H1 (cell line): ENCODE measurements at places on chromosomes 5 and 9. TPM values are rescaled to one million over a fixed set of nuclear protein-coding genes. Genes with fewer than 3 reads are reported as not detected.

Gene DRD1
- total RNA-seq: 0.08 and 0.19 TPM in 2 replicates

GRCh38 chr5:89850513-89850865 is 559.1 kb downstream of the CETN3 start:
- no peak for DNase-seq

Gene FOXD4L6
- 0.13 TPM in 1 of 2 replicates, not detected in the other for total RNA-seq

Gene COL15A1
- 0.08 and 0.15 TPM in 2 replicates for total RNA-seq

- DNase-seq: no peak
Observed at GRCh38 chr5:117590944-117591343, 1016.3 kb upstream of the SEMA6A start.

DNA sequence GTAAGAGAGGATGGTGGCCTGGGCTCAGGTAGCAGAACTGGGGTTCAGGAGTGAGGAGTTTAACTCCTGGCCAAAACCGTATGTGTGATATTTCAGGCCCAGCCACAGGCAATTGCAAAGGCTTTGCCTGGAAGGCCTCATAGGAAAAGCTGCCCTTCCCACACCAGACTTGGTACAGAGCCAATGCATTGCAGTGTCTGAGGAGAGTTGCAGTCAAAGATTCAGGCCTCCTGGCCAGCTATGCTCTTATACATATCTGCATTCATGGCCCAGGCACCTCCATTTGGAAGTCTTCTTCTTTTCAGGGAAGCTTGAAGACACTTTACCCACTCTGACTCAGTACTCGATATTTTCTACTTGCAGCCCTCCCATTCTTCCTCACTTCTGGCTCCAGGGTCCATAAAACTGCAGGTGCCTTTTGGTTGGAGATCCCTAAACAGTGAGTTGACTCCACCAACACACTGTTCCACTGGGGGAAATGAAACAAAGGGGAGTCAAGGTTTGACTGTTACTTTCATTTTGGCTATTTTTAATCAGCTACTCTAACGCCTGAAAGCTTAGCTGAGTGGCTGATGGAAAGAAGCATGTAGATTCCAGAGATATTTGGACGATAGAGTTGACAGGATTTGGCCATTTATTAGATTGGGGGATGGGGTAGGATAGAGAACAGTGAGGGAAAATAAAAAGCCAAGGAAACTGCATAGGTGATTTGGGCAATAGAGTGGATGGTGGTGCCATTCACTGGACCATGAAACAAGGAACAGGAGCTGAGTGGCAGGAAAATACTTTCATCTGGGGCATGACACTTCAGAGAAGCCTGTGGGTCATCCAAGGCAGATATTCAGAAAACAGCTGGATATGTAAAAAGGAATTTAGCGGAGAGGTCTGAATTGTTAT is 30.6 kb upstream of the IL33 start:
- DNase-seq: no peak

DNA sequence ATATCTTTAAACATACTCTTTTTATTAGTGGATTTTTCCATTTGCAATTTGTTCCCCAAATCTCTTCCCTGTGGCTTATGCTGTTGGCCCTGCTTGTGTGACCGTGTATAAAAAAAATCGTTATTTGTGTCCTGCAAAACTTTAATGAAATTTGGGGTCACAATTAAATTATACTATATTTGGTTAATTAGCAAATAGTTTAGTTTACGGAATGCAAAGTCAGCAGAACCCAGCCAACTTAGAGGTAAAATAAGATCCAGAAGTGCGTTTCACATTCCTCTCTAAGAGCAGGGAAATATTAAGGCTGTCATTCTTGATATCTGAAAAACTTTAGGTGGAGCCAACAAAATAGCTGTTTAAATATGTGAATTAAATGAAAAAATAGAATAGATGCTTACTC is 2023.5 kb upstream of the WWC1 start:
- DNase-seq: no peak

- no peak for DNase-seq
Observed at GRCh38 chr9:102185962-102186361, 447.5 kb upstream of the GRIN3A start.

- DNase-seq: no peak
Observed at GRCh38 chr5:101676646-101677045, 619.4 kb downstream of the SLCO4C1 start.

DNA sequence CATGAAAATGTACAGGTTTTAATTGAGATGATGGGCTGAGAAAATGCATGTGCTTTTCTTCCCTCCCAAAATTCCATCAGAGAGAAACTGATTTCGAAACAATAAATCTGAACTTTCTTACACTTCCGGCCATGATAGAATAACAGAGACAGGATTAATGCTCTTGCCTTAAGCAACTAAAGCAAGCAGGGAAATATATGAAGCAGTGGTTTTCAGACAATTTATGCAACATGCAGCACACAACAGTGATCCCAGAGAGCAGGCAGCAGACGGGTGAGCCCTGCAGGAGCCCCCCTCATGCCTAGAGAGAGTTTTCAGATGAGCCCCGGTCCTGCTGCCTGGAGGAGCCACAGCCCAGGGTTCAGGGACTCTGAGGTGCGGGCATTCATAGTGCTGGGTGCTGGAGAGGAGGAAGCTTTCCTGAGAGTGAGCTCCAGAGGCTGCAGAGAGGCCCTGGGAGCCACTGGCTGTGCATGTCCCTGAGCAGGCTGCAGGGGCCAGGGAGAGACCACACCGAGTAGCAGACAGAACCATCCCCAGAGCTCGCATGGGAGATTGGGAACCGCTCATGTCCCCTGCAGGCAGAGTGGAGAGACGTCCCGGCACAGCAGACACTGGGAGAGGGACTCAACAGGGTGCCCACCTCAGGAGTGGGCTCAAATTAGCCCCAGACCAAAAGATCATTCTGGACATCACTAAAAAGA is 143.5 kb downstream of the OLFM1 start:
- DNase-seq: no peak

GRCh38 chr5:173458828-173459609 is 130.8 kb upstream of the STC2 start:
- no peak for DNase-seq

Gene LHX2
- total RNA-seq: 0.11 and 0.17 TPM in 2 replicates

- no peak for DNase-seq
Observed at GRCh38 chr5:66138637-66139317, 5.3 kb upstream of the SREK1 start.

Gene PCDHGA6
- total RNA-seq: 1.3 and 1.4 TPM in 2 replicates

Gene PCDHB9
- total RNA-seq: 1.6 and 3.8 TPM in 2 replicates

DNA sequence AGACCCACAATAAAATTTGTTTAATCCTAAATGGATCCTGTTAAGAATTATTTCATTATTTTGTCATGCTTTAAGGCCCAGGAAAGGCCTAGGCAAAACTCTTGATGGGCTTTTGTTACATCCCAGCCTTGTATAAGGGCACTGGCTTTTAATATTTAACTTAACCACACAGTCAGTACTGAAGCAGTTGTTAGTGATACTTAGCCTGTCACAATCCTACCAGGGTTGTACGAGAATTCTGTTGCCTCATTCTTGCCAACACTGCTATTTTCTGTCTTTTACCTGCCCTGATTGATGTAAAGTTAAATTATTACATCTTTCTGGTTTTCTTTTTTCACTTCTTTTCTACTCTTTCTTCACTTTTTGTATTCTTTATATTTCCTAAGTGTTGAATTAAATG is 10.9 kb downstream of the ZNF169 start:
- DNase-seq: no peak

GRCh38 chr5:150595466-150596031 is 44.9 kb upstream of the SYNPO start:
- DNase-seq: no peak

GRCh38 chr5:176820937-176821336 is 10.6 kb downstream of the UNC5A start:
- no peak for DNase-seq

Gene AGXT2
- not detected in 2 replicates for total RNA-seq

Gene SARDH
- 7.3 and 7.4 TPM in 2 replicates for total RNA-seq

Gene SLC6A18
- total RNA-seq: not detected in 2 replicates

Gene NPDC1
- 41.9 and 44.1 TPM in 2 replicates for total RNA-seq

- no peak for DNase-seq
Observed at GRCh38 chr9:101418518-101419430, 16.8 kb downstream of the ALDOB start.

Gene SHOC1
- total RNA-seq: not detected in 2 replicates

Gene NMUR2
- not detected in 2 replicates for total RNA-seq

- no peak for DNase-seq
Observed at GRCh38 chr9:19114680-19115270, 12.1 kb upstream of the HAUS6 start.

DNA sequence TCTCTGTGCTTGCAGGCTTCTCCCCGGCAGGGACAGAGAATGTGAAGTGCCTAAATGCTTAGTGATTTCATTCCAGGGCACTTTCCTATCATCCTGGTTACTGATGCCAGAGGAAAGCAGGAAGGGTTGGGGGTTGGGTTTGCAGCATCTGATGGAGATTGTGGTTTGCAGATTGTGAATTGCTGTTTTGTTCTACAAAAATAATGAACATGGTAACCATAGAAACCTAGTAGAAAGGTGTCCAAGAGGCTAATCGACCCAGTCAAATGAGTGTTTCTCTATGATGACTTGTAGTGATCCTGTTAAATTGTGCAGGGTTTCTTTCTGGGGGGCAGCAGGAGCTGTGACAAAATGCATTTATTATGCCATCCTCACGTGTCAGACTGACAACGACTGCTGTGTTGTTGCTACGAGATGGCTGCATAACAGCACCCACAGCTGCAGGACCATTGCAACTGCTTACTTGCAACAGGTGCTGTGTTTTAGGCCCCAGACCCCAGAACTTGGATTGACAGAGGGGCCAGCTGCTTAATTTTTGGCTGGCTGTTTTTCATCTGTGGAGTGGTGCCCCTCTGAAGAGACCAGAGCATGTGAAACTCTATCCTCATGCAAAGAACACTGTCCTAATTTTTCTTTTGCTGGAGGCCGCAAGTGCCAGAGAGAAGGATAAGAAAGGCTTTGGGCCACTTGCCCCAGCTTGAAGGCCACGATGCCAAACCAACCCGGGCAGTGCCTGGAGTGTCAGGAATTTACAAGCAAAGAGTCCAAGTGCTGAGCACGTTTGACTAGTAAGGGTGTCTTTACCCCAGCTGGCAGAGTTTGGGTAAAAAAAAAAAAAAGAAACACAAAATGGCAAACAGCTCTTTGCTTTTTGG is 397.8 kb downstream of the GADD45G start:
- no peak for DNase-seq

DNA sequence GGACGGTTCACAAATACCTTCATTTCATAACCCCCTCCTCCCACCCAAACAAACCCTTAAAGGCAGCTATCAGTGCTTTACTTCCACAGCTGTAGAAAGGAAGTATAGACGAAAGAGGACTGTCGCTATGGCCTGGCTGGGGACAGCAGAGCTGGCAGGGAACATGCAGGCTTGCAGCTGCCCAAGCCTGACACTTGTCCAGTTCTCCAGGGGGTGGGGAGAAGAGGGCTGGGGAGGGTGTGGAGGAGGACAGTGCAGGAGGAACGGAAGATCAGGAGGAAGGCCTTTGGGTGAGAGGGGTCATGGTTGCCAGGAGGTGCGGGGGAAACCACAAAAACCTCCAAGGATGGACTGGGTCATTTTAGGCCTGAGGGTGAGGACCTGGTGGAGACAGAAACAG is 25.9 kb downstream of the ARPC5L start:
- no peak for DNase-seq

DNA sequence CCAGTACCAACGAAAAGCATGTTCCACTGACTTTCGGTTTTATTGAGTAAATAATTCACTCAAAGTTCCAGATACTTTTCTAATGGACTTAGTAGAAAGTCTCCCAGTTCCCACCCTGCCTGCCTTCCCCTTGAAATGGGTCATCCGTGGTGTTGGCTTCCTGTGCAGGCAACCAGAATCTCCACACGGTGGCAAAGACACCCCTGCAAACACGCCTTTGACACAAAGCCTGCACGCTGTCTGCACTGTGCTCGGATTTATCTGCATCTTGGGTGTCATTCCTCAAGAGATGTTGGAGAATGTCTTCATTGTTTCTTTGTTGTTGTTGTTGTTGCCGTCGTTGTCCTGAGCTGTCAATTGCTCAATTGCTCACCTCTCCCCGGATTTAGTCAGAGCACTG is 150.0 kb upstream of the IRX2 start:
- no peak for DNase-seq

GRCh38 chr5:139774980-139775661 is 20.5 kb upstream of the PSD2 start:
- DNase-seq: peak; percentile 100

DNA sequence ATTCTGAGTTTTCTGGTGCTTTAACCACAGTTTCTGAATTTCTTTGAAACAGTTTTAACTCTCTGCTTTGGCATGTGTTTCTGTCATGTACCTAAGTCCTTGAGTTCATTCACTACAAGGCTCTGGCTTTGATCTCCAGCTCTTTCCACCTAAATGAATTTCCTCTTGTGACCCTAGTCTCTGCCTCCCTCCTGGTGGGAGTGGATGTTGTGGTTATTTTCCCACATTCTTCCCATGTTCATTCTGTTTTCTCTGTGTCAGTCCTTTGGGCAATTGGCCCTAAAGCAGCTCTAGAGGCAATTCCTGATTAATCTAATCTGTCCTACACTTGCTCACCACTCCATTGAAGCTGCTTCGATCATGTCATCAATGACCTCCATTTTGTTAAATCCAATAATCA is 28.4 kb upstream of the DPYSL3 start:
- no peak for DNase-seq

Gene SPDL1
- 44.5 and 45.5 TPM in 2 replicates for total RNA-seq

Gene TTC23L
- total RNA-seq: 1.2 and 2.4 TPM in 2 replicates

Gene PTPRD
- total RNA-seq: 73.6 and 77.0 TPM in 2 replicates

DNA sequence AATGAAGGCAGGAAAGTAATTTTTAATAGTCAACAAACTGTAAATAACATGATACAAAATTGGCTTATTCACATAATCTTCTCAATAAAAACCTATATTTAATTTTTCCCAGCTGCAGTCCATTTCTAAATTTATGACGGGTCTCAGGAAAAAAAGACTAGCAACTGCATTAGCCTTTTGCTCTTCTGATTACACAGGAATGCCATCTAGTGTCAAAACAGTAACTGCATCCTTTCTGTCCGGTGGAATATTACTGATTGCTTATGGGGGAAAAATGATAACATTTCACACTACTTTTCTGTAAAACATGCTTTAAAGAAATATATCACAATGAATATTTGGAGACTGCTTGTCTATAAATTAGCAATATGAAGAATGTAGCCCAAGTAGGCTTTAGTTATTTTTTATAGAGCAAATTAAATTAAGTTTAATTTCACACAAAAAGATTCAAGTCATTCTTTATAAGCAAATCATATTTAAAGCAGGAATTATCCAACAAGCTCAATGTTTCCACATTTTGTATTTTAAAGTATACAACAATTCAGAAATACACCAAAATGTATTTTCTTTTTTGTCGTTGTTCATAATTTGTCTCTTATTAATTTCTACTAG is 534.7 kb downstream of the CDH10 start:
- DNase-seq: no peak

GRCh38 chr9:120696551-120697230 is 17.6 kb downstream of the MEGF9 start:
- no peak for DNase-seq

DNA sequence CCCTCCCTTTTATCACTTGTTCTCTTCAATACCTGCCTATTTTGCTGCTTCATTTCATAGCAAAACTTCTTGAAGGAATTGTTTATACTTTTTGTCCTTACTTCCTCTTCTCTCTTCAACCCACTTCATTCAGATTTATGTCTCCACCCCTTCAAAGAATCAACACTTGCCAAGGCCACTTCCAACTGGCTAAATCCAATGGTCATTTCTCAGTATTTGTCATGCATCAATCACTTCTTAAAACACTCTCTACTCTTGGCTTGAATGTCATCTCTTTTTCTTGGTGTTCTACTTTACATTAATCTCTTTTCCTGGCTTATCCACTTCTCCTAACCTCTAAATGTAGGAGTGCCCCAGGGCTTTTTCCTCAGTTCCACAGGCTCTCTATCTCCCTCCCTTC is 8.3 kb upstream of the FCHO2 start:
- DNase-seq: no peak

- DNase-seq: no peak
Observed at GRCh38 chr5:61280761-61281427, 51.2 kb upstream of the ZSWIM6 start.
